ENCODE measurements at places on chromosomes 7 and 10. TPM values are rescaled to one million over a fixed set of nuclear protein-coding genes. Genes with fewer than 3 reads are reported as not detected.
A peak's percentile ranks its signal among the peaks of the same experiment; 100 is the strongest.

DNA sequence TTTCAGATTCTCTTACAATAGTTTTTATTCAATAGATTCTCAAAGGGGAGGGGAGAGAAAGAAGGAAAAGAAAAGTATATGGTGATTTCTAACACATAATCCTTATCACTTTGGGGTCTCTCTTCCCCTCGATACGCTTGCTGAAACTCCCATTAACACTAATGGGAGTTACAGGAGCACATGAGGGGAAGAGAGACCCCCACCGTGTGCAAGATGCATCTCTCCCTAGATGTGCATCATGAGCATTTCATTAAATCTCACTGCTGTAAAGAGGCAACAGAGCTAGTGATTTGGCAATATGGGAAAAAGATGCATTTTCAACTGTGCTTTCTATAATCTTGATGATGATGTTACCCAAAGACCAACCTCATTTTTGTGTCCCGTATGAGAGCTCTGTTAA is 177.4 kb downstream of the SKAP2 start:
- no peak for DNase-seq

DNA sequence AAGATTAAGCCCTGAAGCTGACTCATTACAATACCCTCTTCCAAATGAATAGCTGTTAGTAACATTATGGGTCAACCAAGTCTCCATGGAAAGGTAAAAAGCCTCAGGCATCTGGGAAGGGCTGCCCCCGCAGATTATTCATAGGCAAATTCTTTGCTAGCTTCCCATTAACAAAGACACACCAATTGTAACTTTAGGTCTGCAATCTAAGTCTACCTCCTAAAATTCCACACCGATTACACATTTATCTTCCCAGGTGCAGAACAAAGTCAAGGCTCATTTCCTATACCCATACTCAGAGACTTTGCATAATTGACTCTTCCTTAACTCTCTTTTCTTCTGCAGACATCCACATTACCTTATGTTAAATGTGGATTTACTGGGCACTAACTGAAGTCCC is 826.3 kb upstream of the MBL2 start:
- no peak for DNase-seq

- no peak for DNase-seq
Measured at GRCh38 chr7:136002802-136003201, 25.6 kb upstream of the MTPN start.

DNA sequence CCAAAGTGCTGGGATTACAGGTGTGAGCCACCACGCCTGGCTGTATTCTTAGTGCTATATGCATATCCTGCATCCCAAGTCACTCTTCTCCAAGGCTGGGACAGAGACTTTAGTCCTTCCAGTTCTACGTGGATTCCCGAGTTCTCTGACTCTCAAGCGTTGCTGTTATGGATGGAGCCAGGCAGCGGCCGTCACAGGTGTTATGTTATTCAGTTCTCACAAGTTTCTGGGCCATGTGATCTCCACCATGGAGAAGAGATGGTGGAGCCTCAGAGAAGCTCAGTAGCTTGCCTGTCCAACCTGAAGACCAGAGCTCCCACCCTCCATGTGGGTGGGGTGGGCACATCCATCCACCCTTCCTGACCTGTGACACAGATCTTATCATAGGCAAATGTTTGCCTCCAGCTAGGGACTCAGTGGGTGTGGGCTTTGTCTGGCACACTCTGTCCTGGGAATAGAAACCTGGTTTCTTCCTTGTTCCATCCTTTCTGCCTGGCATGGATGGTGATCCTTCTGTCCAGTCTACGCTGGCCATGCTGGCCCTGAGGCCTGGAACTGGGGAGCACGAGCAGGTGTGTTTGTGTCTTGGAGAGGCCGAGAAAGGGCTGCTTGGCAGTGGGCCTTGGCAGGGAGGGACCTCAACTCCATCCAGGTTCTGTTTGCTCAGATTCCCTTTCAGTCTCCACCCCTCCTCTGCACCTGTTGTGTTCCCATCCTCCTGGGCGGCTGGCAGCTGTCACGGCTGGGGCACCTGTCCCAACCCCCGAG is 55.3 kb downstream of the NEURL1 start:
- peak; percentile 36 for DNase-seq

DNA sequence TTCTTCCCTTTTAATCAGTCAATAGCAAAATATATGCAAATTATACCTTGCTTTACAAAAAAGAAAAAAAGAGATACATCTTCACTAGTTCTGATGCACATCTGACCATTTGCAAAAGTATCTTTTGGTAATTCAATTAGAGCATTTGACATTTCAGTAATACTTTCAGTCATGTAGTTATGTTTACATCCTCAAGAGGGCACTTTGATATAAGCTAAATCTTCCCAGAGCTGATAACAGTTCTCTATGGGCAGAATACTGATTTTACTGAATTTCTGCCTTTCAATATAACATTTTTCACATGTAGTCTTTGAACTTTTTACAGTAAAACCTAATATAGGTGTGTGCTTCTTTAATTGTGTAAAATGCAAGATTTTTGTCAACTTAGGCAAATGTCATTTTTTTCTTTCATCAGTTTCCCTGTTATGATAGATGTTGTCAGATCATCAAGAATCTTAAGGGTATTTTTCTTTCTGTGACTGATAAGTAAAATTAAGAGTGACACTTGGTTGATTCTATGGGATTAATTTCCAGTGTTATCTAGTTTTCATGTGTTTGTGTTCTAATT is 703.5 kb upstream of the SEMA3D start:
- DNase-seq, result no peak

GRCh38 chr7:41955893-41956675 is 253.2 kb upstream of the INHBA start:
- DNase-seq, result peak; percentile 97

DNA sequence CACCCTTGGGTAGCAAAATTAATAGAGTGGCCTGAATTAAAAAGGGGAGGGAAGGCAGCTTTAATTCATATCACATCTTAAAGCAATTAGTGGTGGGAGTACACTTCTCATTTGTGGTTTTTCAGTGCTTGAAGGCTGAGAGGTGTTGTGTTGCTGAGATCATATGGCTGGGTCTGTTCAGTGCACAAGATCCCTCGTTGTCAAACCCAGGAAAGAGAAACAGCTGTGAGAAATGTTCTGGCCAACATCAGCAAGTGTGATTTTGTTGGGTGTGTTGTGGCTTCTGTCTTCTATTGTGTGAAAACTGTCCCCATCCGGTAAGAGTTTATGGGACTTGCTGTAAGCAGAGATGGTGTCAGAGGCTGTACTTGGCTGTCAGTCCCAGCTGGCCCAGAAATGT is 197.9 kb upstream of the BMPER start:
- DNase-seq, result no peak

- no peak for DNase-seq
Measured at GRCh38 chr7:156589808-156590207, 50.8 kb upstream of the RNF32 start.

GRCh38 chr10:31594347-31594873 is 275.4 kb downstream of the ZEB1 start:
- no peak for DNase-seq

GRCh38 chr7:1919539-1920265 is 249.6 kb downstream of the ELFN1 start:
- peak; percentile 79 for DNase-seq

- no peak for DNase-seq
Measured at GRCh38 chr7:22183522-22184280, 173.3 kb downstream of the RAPGEF5 start.

- no peak for DNase-seq
Measured at GRCh38 chr7:99579956-99580777, 17.9 kb upstream of the TMEM225B start.

DNA sequence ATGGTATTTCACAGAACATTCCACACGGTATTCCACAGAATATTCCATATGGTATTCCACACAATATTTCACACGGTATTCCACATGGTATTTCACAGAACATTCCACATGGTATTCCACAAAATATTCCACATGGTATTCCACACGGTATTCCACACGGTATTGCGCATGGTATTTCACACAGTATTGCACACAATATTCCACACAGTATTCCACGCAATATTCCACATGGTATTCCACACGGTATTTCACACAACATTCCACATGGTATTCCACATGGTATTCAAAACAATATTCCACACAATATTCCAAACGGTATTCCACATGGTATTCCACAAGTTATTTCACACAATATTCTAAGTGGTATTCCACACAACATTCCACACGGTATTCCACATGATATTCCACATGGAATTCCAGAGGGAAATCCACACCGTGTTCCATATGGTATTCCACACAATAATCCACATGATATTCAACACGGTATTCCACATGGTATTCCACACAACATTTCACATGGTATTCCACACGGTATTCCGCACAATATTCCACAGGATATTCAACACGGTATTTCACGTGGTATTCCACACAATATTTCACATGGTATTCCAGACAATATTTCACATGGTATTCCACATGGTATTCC is 136.7 kb upstream of the CHST15 start:
- DNase-seq, result no peak

- peak; percentile 95 for DNase-seq
Measured at GRCh38 chr10:101066146-101066895, 4.5 kb downstream of the KAZALD1 start.

DNA sequence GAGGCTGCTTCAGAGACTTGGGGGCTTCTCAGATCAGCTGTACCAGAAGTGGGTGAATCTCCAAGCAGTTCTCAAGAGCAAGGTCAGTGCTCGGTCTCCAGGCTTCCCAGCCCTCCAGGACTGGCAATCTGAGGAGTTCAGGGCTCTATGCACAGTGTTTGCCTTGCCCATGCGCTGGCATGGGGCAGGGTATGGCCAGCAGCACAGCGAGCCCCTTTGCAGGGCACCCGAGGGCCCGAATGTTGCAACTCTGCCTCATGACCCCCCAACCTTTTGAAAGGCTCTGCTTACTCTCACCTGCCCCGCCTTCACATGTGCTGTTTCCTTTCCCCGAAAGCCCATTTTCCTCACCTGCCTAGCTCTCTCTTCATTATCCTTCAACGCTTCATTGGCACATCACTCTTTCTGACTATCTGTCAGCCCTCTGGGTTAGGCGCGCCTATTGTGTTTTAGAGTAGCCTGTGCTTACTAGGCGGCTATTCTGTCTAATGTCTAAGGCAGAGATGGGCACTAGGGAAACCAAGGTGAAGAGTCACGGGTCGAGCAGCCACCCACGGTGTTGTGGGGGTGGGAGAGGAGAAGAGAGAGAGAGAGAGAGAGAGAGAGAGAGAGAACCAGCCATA is 83.6 kb downstream of the WDFY4 start:
- DNase-seq, result no peak

GRCh38 chr10:43781480-43782361 is 133.0 kb upstream of the ZNF32 start:
- DNase-seq, result no peak

GRCh38 chr10:71604324-71605018 is 115.1 kb downstream of the C10orf105 start:
- DNase-seq, result no peak

- DNase-seq, result no peak
Measured at GRCh38 chr10:77899080-77899477, 27.5 kb downstream of the DLG5 start.

DNA sequence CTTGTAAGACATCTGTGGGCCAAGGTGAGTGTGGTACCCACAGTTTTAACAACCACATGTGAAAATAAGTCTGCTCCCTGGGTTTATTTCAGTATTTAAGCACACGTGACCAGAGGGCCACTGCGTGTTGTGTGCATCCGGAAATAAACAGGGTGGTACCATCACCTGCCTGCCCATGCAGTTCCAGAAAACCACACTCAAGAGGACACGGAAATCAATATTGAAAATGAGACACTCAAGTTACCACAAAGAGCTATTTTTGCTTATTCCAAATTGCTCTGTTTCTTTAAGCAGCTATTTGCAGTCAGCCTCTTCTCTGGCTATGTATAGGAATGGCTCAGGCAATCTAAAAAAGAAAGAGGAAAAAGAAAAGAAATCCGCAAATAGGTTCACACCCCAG is 71.8 kb upstream of the LOXL4 start:
- DNase-seq, result no peak

GRCh38 chr7:5439572-5440496 is 16.2 kb upstream of the TNRC18 start:
- DNase-seq, result no peak

- no peak for DNase-seq
Measured at GRCh38 chr7:14596421-14596820, 306.1 kb downstream of the DGKB start.

DNA sequence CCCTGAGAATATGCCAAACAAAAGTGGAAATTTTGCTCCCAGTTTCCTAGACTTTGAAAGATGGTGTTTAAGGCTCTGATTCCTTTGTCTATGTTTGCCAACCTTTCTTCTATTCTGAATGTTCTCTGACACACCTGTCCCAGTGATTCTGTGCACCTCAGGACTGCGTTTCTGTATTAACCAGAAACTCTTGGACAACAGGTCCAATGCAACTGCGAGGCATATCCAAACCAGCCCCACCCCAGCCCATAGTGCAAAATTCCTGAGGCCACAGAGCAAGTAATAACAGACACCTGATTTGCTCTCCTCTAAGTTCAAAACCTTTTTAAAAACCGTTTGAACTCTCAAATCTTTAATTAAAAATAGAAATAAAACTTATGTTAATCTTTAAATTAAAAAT is 37.0 kb upstream of the MSRB2 start:
- DNase-seq, result no peak

GRCh38 chr7:155482511-155483183 is 24.7 kb downstream of the EN2 start:
- no peak for DNase-seq

GRCh38 chr10:126070476-126071215 is 174.3 kb downstream of the FANK1 start:
- no peak for DNase-seq

DNA sequence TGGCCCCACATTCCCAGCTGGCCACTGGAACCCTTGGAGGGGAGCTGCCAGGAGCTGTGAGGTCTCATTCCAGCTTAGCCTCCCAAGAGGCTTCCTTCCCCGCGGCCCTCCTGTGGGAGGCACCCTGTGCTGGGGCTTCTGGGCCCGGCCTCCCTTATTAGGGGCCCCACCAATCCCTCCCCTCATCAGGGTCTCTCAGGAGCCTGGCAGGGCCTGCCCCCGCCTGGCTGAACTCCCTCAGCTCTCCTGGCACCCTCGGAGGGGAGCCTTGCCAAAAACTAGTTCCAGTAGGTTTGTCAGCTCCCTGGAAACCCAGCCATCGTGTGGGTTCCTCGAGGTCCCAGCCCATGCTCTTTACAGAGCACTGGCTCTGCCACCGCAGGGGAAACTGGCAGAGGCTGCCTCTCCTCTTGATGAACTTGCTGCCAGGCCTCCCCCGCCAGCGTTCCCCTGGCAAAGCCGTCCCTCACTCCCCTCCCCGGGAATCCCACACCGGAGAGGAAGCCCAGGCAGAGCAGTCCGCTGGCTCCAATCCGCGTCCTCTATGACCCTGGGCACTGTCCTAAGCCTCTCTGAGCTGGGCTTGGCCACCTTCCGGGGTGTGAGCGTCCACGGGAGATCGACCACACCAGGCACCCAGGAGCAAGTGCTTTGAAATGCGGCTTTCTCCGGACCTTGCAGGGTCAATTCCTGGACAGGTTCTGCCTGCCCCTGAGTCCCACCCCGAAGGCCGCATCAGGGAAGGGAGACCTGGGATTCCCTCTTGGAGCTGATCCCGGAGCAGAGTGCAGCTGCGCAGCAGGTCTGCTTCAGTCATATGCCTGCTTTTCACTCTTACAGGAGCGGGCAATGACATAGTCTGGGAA is 139.8 kb downstream of the ARHGAP22 start:
- DNase-seq, result peak; percentile 83

ZNF438 gene
- total RNA-seq, result 15.6 TPM

RTKN2 gene
- 0.17 TPM for total RNA-seq

GRID2IP gene
- total RNA-seq, result not detected

SPDYE2B gene
- not detected for total RNA-seq

CALML3 gene
- total RNA-seq, result not detected

GATA3 gene
- 0.89 TPM for total RNA-seq

FGL2 gene
- total RNA-seq, result 30.2 TPM

ZFYVE27 gene
- total RNA-seq, result 20.6 TPM

C10orf143 gene
- total RNA-seq, result 2.8 TPM

PDE1C gene
- total RNA-seq, result 93.3 TPM

CNTNAP2 gene
- total RNA-seq, result not detected

EMX2 gene
- total RNA-seq, result 0.22 TPM

PDE6C gene
- total RNA-seq, result not detected

Measured in right cardiac atrium (tissue), 5 donors.